ENCODE measurements at places on chromosomes 13 and 19.

- peak; percentile 43 for DNase-seq
Measured at GRCh38 chr19:55160128-55160985, 2.8 kb upstream of the TNNI3 start.

- no peak for DNase-seq
Measured at GRCh38 chr19:18541258-18541991, 1.9 kb downstream of the FKBP8 start.

GRCh38 chr13:50467156-50468110 lies 376.1 kb downstream of the DLEU7 start:
- DNase-seq: no peak

GRCh38 chr19:34961775-34962686 lies 2.0 kb downstream of the ZNF792 start:
- no peak for DNase-seq

GRCh38 chr13:19961489-19961888 lies 3.0 kb downstream of the ZMYM2 start:
- no peak for DNase-seq

GRCh38 chr19:13101590-13102415 lies 855 bp downstream of the LYL1 start:
- DNase-seq: no peak

- DNase-seq: no peak
Measured at GRCh38 chr13:102914339-102914930, 68.6 kb downstream of the ERCC5 start.

GRCh38 chr19:31529121-31529520 lies 179.9 kb upstream of the TSHZ3 start:
- no peak for DNase-seq

DNA sequence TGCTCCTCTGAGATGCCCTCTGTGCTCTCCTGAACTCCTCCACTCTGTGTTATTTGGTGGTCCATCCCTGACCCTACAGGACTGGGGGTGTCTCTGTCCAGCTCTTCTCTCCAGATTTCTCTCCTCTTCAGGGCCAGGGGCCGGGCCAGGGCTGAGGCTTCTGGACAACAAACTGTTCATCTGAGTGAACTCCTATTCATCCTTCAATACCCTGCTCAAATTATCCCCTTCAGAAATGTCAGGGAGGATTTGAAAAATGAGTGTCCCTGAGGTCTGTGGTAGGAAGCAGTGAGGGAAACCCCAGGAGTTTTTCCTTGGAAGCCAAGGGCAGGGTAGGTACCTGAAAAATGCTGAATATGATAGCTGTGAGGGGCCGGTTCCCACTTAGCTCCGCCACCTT lies 7.6 kb downstream of the PDE4C start:
- DNase-seq: no peak

DNA sequence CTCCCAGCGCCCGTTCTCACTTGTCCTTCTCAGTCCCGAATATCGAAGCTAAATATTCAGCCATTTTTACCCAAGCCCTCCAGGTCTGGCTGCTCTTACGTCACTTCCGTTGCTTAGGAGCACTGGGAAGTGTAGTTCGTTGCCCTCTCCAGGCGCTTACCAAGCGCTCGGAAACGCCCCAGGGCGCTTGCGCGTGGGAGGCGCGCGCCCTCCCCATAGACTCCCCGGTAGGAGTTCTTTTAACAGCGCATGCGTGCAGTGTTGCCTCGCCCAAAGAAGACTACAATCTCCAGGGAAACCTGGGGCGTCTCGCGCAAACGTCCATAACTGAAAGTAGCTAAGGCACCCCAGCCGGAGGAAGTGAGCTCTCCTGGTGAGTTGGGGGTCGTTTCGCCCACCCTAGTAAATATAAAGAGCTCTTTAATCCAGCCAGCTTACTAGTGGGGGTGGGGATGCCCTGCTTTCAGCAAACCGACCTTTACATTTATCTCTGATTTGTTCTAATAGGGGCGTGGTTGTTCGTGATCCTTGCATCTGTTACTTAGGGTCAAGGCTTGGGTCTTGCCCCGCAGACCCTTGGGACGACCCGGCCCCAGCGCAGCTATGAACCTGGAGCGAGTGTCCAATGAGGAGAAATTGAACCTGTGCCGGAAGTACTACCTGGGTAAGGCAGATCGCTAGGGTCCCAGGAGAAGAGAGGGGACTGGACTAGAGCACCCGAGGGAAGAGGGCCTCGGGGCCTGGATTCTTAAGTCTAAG lies at the start of the genes PSENEN and U2AF1L4:
PSENEN (plus strand) TSS at position 324 of the 759 bp plus-strand sequence; CDS start at position 604, 280 bp downstream.
U2AF1L4 (minus strand) TSS at position 91 of the 759 bp plus-strand sequence; CDS start at position 64, 27 bp downstream.
- DNase-seq: peak; percentile 96

DNA sequence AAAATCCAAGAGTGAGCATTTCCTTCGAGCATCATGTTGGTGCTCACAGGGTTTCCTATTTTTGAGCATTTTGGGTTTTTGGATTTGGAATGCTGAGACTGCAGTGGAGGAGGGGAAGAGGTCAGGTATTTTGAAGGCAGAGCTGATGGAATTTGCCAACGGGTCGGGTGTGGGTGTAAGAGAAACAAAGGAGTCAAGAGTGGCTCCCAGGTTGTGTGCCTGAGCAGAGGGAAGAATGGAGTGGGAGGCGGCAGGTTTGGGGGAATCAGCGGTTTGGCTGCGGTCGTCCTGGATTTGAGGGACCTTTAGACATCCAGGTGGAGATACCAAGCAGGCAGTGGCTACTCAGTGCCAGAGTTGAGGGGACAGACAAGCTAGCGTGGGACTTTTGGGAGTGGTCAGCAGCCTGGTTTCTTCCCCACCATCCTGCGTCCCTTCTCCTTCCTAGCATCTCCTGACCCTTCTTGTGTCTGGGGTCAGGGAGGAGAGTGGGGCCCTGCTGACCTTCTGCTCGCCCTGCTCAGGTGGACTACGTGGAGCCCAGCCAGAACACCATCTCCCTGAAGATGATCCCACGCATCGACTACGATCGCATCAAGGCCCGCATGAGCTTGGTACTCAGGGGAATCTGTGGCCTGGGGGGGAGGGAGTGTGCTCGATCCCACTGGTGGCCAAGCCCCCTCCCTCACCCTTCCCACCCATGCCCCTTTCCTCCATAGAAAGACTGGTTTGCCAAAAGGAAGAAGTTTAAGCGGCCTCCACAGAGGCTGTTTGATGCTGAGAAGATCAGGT lies 14.5 kb upstream of the TIMM50 start:
- no peak for DNase-seq

DNA sequence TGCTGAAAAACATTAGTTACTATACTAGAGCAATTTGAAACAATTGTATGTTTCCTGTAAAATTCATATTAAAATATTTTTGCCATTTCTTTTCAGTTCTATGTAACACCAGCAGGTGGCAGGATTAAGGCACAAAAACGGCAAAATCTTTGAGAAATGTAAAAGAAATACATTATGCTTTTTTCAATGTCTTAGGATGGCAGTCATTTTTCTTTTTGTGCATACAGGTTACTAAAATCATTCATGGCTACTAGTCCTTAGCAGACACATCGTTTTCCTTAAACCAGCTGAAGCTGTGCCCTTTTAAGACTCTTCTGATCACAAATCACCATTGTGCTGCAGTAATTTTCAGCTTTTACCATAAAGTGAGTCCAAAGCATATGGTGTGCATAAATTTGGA lies 800.7 kb upstream of the SLITRK5 start:
- DNase-seq: no peak

DNA sequence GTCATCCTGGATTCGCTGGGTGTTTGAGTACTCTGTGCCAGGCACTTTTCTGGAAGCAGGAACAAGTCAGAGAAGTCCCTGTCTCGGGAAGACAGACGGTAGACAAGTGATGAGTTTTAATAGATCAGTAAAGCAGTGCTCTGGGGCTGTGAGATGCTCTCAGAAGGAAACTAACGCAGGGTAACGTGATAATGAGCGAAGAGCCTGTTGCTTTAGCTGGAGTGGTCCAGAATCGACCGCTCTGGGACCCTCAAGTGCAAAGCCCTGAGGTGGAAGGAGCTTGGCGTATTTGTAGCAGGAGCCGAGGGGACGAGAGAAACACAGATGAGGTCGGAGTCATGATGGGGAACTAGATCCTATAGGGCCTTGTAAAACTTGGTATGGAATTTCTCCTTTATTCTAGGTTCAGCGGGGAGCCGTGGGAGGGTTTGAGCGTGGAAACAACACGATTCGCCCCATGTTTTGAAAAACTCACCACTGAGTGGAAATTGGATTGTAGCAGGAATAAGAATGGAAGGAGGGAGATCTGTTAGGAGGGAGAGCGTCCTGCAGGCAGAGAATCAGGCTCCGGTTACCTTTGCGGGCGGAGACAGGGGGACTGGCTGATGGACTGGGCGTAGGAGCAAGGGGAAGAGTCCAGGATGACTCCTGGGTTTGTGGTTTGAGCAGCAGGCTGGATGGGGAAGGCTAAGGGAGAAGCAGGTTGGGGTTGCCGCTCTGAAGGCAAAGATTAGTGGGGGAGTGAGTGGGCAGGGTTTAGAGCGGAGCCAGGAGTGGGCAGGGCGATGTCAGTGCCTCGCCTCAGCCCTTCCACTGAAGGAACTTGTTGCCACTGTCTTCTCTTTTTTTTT lies 763 bp downstream of the POLD1 start:
- peak; percentile 27 for DNase-seq

GRCh38 chr13:33316890-33317289 lies 31.3 kb upstream of the STARD13 start:
- DNase-seq: no peak

- DNase-seq: peak; percentile 53
Measured at GRCh38 chr19:19366434-19367396, 38.8 kb upstream of the GATAD2A start.

DNA sequence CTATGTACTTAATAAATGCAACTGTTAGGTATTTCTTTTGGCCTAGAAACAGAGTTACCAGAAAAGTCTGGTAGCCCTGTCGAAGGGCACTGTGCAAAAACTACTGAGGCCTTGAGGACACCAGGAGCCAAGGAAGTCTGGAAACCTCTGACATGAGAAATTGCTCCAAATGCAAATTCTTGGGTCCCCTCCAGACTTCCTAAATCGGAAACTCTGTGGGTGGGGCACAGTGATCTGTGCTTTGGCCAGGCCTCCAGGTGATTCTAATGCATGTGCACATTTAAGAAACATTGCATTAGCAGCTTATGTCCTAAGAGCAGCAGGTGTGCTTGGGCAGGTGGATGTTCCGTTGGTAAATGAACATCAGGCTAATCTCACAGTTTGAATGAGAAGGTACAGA lies 50.0 kb downstream of the STARD13 start:
- DNase-seq: no peak

- DNase-seq: no peak
Measured at GRCh38 chr13:20221772-20222171, 10.3 kb downstream of the GJB6 start.
